ENCODE measurements at places on chromosomes 3 and 15.

GRCh38 chr15:29978411-29979382 is 104.1 kb upstream of the GOLGA8J start:
- no peaks in the 10 kb centered on the region for H3K36me3 ChIP-seq
- H3K27me3 ChIP-seq = no peaks in the 10 kb centered on the region
- H3K27ac ChIP-seq = no peak overlapping the region
- DNase-seq = no peak
- no peak overlapping the region for H3K4me3 ChIP-seq

DNA sequence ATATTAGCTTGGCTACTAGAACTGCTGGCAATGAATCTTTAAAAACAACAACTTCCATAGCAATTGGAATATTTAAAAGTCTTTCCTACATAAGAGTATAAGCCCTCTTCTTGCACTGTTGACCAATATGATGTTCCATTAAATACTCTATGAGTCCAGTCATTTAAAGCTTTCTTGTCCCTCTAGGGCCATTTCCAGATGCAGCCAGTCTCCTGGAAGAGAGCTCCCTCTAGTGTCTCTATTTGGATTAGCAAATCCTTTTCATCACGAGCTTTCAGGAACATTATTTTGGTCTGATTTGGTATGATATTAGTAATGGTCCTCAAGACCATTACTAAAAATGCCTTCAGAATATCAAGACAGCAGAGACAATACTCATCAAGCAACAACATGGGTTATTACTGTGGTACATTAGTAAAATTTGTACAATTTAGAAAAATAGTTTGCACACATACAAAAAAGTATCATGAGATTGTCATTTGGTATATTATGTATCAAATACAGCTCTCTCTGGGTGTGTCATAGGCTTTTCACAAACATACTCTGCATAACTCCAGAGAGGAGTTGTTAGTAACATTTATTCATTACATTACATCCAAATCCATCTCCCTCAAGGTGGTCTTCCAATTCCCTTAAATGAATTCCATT is 101.3 kb downstream of the DPH6 start:
- H3K27ac ChIP-seq = no peak overlapping the region
- peaks cover 8% of the 10 kb centered on the region for H3K4me1 ChIP-seq

- H3K4me3 ChIP-seq = no peak overlapping the region
- H3K36me3 ChIP-seq = no peaks in the 10 kb centered on the region
- H3K27ac ChIP-seq = no peak overlapping the region
- no peaks in the 10 kb centered on the region for H3K4me1 ChIP-seq
Measured at GRCh38 chr3:178841011-178841410, 230.6 kb downstream of the ZMAT3 start.

GRCh38 chr3:171133796-171134569 is 107.5 kb upstream of the SLC2A2 start:
- no peak overlapping the region for H3K27ac ChIP-seq
- no peaks in the 10 kb centered on the region for H3K27me3 ChIP-seq
- H3K36me3 ChIP-seq = no peaks in the 10 kb centered on the region
- DNase-seq = no peak

DNA sequence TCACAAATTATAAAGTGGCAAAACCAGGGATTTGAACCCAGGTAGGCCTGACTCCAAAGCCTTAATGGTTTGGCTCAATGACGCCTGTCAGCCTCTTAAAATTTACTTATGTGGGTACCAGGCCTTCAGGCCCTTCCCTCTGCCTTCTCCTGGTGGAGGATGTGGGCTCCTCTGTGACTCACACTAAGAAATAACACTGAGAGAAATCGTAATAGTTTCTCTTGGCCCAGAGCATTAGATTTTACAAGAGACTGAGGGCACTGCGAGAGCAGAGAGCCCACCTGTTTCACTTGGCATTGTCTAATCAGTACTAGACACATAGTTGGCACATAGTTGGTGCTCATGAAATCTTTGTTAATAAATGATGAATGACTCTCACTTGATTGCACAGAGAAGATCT is 505.2 kb downstream of the SHQ1 start:
- no peaks in the 10 kb centered on the region for H3K27me3 ChIP-seq
- H3K36me3 ChIP-seq = no peaks in the 10 kb centered on the region
- no peak for DNase-seq
- H3K4me3 ChIP-seq = no peak overlapping the region
- no peak overlapping the region for H3K27ac ChIP-seq

DNA sequence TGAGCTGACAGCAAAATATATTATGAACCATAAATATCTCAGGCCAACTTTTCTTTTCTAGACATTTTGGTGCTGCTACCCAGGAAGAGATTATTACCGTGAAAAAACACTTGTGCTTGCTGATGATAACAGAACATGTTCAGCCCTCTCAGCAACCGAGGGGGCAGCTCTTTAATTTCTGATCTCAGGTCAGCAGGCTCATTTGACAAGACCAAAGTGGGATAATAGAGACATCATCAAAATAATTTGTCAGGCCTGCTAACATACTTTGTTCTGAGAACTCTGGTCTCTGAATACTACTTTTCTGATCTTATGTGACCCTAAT is 645.9 kb upstream of the KCNMB2 start:
- H3K4me3 ChIP-seq = no peak overlapping the region
- H3K4me1 ChIP-seq = no peaks in the 10 kb centered on the region
- no peaks in the 10 kb centered on the region for H3K36me3 ChIP-seq
- H3K27me3 ChIP-seq = no peaks in the 10 kb centered on the region
- H3K27ac ChIP-seq = no peak overlapping the region
- no peak for DNase-seq

DNA sequence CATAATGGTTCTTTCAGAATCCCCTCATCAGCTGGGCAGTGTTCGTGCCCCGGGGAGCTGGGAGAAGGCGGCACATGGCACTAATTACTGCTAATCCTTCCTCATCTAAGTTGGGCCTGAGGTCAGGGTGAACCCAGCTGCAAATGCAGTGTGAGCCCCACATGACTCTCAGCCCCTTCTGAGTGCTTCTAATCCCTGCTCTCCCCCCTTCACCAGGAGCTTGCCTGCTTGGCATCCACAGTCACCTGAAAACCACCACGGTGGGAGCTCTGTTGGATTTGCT is 455 bp upstream of the TRPM1 start:
- no peak overlapping the region for H3K27ac ChIP-seq
- H3K36me3 ChIP-seq = no peaks in the 10 kb centered on the region
- no peak overlapping the region for H3K4me3 ChIP-seq
- H3K27me3 ChIP-seq = no peaks in the 10 kb centered on the region
- no peak for DNase-seq

GRCh38 chr3:142787719-142788118 is 63.9 kb downstream of the TRPC1 start:
- H3K4me3 ChIP-seq = no peak overlapping the region
- H3K27me3 ChIP-seq = no peaks in the 10 kb centered on the region
- DNase-seq = no peak
- H3K36me3 ChIP-seq = no peaks in the 10 kb centered on the region

DNA sequence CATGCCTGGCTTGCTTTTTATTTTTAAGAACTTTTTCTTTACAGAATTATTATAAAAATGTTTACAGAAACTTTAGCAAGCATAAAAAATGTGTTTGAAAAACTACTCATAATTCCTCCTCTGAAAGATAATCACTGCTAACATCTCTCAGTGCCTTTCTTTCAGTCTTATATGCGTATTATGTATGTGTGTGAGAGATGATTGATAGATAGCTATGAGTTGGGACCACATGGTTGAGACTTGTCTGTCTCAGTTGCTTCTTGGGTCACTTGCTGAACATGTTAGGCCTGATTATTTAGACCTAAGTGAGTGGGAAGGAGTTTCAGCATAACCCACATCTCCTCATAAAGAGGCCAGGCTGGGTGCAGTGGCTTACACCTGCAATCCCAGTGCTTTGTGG is 11.1 kb downstream of the MAP6D1 start:
- H3K27me3 ChIP-seq = no peaks in the 10 kb centered on the region
- H3K4me3 ChIP-seq = no peak overlapping the region
- no peak for DNase-seq
- no peak overlapping the region for H3K27ac ChIP-seq

DNA sequence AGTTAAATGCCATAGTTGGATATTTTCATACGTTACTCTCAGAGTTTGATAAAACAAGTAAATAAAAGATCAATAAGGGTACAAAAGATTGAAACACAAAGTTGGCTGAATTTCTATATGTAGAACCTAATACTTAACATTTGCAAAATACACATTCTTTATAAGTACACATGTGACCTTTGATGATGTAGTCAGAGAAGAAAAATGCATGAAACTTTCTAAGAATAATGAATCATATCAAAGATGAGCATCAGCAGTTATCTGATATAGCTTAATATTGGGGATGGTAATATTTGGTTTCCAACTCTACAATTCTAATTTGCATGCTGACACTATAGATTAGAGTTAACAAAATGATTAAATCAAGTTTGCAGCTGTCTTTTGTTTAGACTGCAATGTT is 188.0 kb upstream of the TGFBR2 start:
- H3K36me3 ChIP-seq = no peaks in the 10 kb centered on the region
- no peak for DNase-seq
- H3K27ac ChIP-seq = no peak overlapping the region

DNA sequence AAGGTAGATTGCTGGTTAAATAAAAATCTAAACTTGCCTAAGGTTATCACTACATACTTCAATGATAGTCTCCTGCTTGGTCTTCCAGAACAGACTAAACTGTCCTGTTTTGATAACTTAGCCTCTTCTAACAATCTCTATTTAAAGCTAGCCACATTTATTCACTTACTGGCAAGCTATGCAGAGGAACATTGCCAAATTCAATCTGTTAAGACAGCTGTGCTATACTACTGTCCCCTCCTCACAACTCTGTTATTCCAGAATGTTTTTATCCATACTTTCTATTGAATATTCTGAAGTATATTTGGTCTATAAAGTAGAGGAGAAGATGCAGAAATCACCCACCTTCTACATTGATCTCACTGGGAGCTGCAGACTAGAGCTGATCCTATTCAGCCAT is 594.0 kb upstream of the CCDC54 start:
- H3K27ac ChIP-seq = no peak overlapping the region
- no peaks in the 10 kb centered on the region for H3K27me3 ChIP-seq
- H3K4me1 ChIP-seq = no peaks in the 10 kb centered on the region
- no peak overlapping the region for H3K4me3 ChIP-seq
